ENCODE measurements at places on chromosomes 11 and 22.

DNA sequence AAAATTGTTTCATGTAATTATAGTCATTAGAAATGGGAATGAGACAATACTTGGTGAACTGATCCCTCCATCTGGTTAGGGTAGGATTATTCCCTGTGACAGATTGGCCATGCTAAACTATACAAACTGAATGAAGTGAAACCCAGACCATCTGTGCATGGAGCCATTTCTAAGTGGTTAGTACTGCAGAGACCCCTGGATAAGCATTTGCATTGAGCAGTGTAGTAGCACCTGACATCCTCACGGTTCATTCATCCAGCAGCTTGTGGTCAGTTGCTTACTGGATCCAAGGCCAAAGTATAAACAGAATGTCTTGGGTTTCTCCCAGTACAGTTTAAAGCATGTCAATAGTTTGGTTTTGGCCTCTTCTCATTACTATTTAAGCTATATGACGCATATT is 93.8 kb upstream of the ARHGAP42 start:
- no peak for DNase-seq

DNA sequence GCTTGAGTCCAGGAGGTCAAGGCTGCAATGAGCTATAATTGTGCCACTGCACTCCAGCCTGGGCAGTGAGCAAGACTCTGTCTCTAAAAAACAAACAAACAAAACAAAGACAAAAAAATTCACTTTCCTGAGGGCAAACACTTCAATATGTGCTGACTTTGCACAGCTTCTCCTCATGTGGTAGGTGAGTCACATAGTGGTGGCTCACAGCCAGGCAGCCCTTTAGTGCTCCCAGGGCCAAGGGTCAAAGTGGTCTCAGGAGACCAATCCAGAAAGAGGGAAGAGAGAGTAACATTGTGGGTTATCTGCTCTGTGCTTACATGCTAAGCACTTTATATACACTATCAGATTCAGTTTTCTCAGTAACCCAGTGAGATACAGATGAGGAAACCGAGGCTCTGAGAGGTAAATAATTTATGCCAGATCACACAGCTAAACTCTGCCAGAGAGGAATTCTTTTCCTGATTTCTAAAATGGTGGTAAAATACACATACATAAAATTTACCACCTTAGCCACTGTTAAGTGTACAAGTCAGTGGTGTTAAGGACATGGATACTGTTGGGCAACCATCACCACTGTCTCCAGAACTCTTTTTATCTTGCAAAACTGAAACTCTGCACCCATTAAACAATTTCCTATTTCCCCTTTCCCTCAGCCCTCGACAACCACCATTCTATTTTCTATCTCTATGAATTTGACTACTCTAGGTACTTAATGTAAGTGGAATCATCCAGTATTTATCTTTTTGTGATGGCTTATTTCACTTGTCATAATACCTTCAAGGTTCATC is 231.7 kb upstream of the NARS2 start:
- DNase-seq, result no peak

- DNase-seq, result no peak
These were observed 32.3 kb downstream of the MTMR2 start for GRCh38 chr11:95891423-95892170.

GRCh38 chr11:86987679-86988078 is 32.5 kb upstream of the FZD4 start:
- DNase-seq, result no peak

GRCh38 chr11:47566149-47566698 is 825 bp downstream of the PTPMT1 start:
- DNase-seq, result no peak

GRCh38 chr11:70695086-70695960 is 297.0 kb downstream of the CTTN start:
- no peak for DNase-seq

DNA sequence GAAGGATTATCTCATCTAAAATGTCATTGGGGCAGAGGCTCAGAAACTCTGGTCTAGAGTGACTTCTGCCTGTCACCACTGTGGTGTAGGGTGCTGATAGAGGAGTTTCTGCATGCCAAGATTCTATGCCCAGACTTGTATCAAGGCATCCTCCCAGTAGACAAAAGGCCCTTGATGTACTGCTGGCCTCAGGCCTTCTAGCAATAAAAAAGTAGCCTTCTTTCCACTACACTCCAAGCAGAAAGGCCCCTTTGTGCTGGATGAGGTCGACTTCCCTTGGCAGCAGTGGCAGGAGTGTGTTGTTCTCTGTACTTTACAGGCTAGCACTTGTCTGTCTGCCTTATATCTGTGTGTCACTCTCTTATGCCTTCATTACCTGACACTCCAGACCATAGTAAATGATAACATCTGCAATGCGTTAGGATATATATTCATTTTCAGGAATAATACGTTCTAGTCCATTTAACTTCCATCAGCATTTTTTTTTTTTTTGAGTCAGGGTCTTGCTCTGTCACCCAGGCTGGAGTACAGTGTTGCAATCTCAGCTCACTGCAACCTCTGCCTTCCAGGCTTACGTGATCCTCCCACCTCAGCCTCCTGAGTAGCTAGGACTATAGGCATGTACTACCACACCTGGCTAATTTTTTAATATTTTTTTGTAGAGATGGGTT is 49.5 kb upstream of the RRM1 start:
- DNase-seq, result no peak
